ENCODE measurements at places on chromosomes 6 and 20.

DNA sequence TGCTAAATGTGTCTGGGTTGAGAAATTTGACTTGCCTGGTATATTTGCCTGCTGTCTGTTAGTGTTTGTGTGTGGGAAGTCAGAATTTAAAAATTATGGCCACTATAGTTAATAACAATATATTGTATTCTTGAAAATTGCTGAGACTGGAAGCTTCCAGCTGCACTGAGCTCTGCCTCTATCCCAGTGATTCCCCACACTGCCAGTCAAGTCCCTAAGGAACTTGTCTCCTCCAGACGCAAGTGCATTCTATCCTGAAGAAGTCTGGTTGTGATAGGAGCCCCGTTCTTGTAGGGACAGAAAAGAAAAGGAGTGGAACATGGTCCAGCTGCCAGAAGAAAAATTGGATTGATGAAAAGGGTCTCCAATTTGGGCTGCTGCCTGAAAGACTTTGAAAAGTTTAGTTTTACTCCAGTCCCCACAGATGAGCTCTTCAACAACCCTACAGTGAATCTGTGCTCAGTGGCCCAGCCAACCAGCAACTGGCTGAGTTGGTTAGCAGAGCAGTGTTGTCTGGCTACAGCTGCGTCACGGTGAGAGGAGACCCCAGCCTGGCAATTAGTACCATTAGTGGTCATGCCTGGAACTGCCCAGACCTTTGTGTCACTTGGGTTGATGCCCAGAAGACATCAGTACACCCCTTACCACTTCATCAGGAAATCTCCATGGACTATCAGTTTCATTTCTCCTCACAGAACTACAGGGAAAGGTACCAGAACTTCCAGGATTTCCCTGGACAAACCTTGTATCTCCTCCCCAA, 183.1 kb upstream of the MCHR2 start:
- H3K36me3 ChIP-seq = no peaks in the 10 kb centered on the region
- no peaks in the 10 kb centered on the region for H3K4me1 ChIP-seq
- H3K27ac ChIP-seq = no peak overlapping the region
- H3K27me3 ChIP-seq = no peaks in the 10 kb centered on the region
- H3K4me3 ChIP-seq = no peak overlapping the region

DNA sequence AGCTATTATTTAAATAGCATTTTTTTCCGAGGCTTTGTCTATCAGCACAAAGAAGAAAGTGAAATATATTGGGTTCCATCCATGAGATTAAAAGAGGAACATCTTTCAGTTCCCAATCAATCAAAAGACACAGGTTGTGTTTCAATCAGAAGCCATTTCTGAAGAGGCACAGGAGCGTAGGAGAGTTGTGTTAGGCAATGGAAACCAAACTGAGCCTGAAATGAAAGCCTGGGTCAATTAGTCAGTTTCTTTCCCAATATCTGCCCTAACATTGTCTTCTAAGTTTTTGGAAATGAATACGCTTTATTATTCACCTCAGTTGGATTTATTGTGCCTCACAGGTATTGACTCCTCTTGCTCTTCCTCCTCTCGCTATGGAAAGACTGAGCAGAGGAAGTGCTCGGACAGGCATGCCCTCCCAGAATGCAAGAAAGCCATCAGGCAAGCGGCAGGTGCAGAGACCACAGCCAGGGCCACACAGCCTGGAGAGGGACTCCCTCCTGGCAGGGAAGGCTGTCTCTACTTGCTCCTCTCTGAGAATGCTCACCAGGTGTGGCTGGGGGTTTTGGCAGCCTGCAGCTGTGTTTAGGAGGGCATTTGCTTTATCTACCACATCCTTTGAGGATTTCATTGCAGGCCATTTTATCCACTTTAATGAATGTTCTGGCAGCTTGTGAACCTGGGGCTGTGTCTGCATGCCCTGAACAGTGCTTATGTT, 100.8 kb upstream of the NEDD9 start:
- H3K4me1 ChIP-seq = peaks cover 13% of the 10 kb centered on the region
- H3K36me3 ChIP-seq = no peaks in the 10 kb centered on the region
- no peaks in the 10 kb centered on the region for H3K27me3 ChIP-seq
- DNase-seq = no peak
- H3K4me3 ChIP-seq = no peak overlapping the region

- H3K27ac ChIP-seq = peak overlapping the region; percentile 86
- H3K36me3 ChIP-seq = no peaks in the 10 kb centered on the region
- H3K4me1 ChIP-seq = peaks cover 7% of the 10 kb centered on the region
- peak overlapping the region; percentile 69 for H3K4me3 ChIP-seq
- no peaks in the 10 kb centered on the region for H3K27me3 ChIP-seq
Observed at GRCh38 chr20:36091561-36092397, 62.8 kb upstream of the EPB41L1 start.

DNA sequence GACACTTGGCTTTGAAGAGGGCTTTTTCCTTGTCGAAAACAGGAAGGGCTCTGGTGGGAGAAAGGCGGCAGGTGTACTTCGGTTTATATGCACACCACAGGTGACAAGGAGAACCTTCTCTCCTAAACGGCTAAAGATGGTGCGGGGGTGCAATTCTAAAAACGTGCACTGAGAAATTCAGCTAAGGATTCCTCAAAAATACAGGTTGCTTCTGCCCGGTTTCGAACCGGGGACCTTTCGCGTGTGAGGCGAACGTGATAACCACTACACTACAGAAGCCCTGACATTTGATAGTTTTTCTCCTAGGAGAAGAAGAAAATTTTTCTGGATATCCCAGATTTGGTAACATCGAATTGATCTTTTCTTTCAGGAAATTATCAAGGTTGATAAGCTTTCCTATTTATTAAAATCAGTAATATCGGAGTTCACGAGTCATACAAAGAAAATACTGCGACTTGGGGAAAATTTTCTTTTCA, 32.0 kb downstream of the POM121L2 start:
- no peaks in the 10 kb centered on the region for H3K36me3 ChIP-seq
- H3K27me3 ChIP-seq = peaks cover 48% of the 10 kb centered on the region
- H3K4me1 ChIP-seq = no peaks in the 10 kb centered on the region
- no peak overlapping the region for H3K27ac ChIP-seq
- peak; percentile 43 for DNase-seq

- no peaks in the 10 kb centered on the region for H3K36me3 ChIP-seq
- no peaks in the 10 kb centered on the region for H3K4me1 ChIP-seq
- no peak overlapping the region for H3K27ac ChIP-seq
- no peaks in the 10 kb centered on the region for H3K27me3 ChIP-seq
- no peak overlapping the region for H3K4me3 ChIP-seq
- DNase-seq = no peak
Observed at GRCh38 chr6:168658059-168658458, 217.1 kb downstream of the SMOC2 start.

DNA sequence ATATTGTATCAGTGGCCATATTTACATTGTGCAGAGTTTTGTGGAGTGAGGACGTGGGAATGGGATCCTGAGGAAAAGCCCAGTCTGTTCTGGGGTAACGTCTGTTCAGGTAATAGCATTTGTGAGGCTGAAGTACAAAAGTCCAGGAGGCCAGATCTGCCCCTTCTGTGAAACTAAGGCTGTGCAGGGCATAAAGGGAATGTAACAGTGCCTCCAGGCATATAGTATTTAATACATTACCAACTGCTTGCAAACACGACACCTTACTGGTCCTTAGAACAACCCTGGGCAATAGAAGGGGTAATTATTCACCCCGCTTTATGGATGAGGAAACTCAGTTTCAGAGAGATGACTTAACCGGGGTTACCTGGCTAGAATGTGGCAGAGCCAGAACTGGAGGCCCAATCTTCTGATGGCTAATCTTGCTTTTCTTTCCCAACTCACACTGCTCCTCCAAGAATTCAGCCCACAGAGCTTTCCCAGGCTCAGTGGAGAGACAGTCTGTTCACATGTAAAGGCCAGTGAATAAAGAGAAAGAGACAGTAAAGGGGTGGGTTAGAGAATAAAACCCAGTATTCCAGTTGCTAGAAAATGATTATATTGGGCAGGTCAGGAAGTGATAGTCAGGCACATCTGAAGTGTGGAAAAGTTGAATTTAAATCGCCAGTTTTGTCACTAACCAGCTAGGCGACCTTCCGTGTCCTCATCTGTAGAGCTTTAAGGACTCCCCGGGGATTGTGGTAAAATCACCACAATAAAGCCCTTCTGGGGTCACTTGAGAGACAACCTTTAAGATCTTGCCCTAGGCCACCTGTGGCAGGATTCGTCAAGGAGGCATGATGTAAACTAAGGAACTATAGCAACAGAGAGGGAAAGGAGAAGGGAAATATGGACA, 280.7 kb upstream of the CITED2 start:
- no peaks in the 10 kb centered on the region for H3K27me3 ChIP-seq
- peak overlapping the region; percentile 66 for H3K27ac ChIP-seq
- no peaks in the 10 kb centered on the region for H3K36me3 ChIP-seq

DNA sequence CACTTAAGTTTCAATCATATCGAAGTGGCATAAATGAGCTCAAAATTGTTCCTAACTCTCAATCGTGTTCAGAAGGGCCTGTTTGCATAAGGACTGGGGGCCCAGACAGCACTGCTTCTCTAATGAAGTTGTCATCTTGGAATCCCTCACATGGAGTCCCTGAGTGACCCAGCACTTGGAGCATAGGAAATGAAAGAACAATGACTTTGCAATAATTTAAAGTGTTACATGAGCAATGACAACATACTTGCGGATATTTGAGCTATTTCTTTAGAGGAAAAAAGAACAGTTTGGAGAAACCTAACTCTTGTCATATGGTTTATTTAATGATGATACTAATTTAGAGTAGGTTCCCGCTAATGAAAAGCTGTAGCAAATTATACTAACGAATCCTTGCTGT, 239.9 kb downstream of the TSHZ2 start:
- H3K4me3 ChIP-seq = no peak overlapping the region
- no peak overlapping the region for H3K27ac ChIP-seq
- H3K4me1 ChIP-seq = peaks cover 3% of the 10 kb centered on the region
- no peaks in the 10 kb centered on the region for H3K27me3 ChIP-seq
- no peak for DNase-seq

All from colonic mucosa (tissue), 4 donors.